KBM-7 (cell line): ENCODE measurements at places on chromosomes 2 and 18.

DNA sequence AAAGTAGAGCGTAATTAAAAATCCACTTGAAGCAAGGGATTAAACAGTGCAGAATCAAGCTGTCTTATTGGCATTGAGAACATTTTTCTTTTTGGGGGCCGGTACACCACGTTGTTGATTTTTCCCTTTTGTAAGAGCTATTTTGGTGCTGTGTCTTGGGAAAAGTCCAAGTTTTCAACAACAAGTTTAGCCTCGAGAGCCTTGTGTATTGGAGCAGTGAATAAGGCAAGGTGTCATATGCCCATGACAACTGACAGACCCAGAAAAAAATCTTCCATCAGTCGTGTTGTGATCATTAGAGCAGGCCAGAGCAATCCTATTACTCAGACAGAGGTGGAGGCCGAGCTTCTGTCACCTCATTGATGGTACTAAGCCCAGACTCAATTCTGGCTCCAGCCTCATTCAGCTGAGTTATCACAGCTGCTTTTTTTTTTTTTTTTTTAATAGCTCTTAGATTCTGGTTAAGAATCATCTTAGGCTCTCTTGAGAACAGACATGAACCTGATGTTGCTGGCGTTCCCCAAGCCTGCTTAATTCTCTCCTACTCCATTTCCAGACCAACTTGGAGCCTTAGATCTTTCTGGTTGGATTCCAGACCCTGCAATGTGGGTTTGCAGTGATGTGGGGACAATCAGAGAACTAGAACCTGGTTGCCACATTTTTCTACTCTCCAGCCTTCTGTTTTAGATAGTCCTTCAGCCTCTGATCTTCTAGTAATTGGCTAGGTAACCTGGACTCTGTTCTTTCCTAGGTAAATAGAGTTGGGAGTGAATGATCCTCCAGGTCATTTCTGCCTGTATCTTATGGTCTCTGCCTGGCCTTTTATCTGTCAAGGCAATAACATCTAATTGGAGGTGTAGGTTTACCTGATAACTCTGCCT, 43.1 kb downstream of the MOGAT1 start:
- DNase-seq = no peak

DNA sequence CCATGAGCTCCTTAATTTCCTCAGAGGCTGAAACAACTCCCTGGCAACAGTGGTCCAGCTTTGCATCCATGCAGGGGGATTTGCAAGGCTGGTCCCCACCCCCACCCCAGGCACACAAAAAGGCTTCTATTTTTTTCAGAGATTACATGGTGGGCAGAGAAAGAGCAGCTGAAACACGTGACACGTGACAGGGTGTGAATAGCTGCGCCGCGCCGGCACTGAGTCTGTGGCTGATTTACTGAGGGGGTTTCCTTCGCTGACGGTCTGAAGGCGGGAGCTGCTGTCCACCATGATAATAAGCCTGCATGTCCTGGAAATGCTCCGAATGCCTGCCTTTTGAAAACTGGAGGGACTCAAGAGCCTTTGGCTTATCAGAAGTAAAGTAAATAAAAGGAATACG, 50.7 kb upstream of the APCDD1 start:
- DNase-seq = no peak

DNA sequence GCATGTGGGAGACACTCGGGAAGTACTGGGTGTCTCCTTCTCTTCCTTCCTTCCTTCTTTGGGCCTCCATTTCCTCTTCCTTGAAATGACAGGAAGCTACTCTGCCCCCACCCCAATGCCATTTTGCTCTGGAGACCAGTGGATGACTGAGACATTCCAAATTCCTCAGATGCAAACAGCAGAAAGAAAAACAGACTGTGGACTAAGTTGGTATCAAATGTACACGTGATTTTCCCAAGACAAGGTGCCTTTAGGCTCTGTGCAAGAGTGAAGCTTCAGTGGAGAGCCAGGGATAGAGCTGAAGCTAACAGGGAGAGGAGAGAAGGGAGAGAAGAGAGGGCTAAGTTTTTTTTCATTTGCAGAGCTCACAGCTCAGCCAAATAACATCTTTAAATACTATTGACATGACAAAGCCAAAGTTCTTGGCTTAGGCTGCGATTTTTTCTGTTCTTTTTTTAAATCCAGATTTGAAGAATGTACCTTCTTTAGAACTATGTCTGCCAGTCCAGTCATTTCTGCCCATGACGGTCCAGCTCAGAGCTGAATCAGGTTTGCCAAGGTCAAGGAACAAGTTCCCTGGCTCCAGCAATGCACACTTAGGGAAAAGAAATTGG, 84.5 kb upstream of the LCLAT1 start:
- DNase-seq = no peak

DNA sequence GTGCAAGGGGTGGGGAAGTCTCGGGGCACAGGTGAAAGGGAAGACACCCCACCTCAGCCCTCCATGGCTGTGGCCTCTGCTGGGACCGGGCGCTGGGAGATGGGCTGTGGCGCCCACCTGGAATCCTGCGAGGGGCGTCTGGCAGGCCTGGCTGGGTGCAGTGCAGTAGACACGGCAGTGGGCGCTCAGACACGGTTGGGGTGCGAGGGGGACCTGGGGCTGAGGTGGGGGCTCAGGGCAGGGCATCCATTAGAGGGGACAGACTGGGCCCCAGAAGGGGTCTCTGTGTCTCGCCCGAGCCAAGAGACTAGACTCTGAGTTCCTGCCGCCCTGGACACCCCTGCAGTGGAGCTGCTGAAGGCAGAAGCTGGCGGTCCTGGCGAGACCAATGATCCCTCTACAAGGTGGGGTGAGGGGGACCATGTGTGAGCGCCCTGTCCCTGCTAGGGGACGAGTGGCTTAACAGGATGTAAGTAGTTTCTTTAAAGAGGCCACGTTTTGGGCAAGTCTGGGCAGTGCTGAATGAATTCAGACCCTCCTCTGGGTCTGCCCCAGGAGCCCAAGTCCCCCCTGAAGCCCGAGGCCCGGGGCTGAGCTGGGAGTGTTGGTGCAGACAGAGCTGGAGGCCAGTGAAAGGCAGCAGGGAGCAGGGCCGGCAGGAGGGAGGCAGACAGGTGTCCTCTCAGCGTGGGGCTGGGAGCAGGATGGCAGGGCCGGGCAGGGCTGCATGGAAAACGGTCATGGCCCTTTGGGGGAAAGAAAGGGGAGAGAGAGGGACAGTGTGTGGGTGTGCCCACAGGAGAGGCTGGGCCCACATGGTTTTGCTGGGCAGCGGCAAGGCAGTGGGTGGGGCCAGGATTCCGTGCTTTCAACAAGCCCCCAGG, 57.2 kb downstream of the HS6ST1 start:
- no peak for DNase-seq

DNA sequence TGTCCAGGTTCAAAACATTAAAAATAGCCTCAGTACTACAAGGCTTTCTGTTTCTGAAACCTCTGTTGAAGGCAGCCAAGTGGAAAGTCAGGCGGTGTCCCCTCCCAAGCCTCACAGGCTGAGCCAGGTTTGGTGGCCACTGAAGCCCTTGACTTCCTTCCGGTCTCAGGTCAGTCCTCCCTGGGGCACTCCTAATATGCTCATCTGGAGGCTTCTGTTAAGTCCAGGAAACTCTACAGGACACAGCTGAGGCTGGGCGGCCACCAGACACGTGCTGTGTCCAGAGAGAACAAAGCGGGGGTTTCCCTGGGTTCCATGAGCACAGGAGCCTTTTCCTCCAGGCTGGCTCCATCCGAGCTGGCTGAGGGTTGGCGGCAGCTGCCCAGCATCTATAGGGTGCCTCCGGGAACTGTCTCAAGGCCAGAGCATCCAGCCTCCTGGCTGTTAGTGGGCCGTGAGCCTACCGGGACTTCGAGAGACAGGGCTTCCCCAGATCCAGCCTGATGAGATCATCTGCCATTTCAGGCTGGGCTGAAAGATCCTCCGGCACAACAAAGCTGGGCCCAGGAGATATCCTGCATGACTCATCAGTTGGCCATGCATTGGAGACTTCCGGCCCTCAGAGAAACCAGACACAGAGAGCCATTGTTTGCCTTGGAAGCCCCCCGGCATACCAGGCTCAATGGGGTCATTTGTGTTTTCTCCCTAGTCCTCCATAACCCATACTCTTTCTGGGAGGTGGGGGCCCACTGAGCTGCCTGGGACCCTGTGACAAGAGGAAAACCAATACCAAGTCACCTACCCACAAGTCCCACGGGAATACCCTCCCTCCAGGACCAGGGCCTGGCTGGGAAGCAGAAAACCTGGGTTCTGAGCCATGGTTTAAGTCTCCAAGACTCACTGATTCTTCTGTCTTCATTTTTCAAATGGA, 71.7 kb downstream of the HS1BP3 start:
- DNase-seq = peak; percentile 38

- DNase-seq = no peak
These were observed 42.9 kb downstream of the MREG start for GRCh38 chr2:215970425-215970824.

DNA sequence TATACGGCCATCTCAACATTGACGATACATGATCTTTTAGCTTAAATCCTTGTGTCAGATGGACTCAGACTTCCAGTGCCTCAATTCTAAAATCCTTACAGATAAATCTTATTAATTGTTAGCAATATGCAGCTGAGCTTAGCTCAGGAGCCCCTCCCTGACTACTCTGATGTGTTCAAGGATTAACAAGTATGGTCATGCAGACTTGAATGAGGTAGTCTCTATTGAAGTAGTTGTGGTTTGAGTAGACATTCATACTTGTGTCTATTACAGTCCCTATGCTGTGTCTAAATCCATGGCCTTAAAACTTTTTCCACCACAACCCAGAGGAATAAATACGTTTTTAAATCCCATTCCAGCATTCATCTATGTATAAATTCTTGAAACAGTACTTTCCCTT, 119.5 kb downstream of the NUP35 start:
- no peak for DNase-seq

GRCh38 chr18:41992066-41992465, 37.0 kb downstream of the PIK3C3 start:
- peak; percentile 24 for DNase-seq

DNA sequence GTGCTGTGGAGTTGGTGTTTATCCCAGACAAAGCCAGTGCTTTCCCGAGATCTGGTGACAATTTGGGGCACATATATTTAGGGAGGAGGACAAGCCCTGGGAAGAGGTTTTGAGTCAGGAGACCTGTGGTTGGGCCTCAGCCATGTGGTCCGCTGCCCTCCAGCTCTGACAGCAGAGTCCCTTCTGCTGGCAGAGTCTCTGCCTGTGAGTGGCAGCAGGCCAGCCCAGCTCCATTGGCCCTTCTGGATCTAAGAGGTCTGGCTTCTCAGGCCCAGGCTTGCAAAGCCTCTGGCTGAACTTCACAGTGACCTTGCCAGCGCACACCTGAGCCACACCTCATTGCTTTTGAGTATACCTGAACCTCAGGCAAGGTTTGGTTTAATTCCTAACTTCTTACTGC, 115.3 kb downstream of the BCL2L11 start:
- DNase-seq = no peak

GRCh38 chr2:219687882-219688559, 60.6 kb downstream of the SLC4A3 start:
- DNase-seq = no peak

DNA sequence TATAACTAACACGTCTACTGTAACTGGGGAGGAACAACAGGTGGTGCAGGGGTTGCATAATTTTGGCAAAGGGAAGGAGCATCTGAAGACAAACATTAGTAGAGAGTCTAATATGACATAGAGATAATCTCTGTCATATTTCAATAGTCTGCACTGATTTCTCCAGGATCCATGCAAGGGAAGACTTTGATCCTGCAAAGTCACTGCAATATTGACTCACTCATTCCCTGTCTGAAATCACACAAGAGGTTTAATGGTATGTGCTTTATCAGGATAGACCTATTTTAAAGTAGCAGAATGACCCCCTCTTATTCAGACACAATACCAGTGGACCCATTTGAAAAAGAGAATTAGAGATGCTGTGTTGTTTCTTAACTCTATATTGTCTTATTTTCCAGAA, 98.7 kb upstream of the CAVIN2 start:
- no peak for DNase-seq

DNA sequence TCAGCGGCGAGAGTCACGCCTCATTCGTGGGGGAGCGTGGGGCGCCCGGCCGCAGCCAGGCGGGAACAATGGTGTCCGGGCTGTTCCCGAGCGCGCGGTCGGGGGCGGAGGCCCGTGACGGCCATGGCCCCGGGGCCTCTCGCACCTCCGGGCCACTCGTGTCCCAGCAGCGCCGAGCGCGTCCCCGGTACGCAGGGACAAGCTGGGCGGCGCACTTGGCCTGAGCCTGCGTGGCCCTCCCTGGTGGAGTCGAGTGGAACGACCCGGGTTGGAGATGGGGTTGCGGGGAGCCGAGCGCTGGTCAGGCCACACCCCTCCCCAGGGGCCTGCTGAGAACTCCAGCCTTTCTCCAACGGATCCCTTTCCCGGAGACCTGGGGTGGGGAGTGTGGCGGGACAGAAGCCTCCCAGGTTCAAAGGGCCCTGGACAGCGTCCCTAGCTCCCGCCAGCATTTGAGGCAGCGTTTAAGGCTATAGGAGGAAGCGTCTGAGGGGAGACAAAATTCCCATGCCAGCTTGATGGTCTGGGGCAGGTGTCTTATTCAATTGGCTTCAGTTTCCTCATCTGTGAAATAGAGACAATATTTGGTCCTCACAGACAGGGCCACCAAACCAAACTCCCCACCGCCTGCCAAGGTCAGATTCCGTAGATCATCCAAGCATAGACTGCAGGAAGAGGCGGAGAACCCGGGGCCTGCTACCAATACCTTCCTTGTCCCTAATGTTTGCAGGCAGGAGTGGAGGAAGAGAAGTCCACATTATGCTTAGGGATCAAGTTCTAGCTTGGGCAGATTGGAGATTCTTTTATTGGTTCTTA, 553 bp downstream of the CNDP2 start:
- peak; percentile 14 for DNase-seq

DNA sequence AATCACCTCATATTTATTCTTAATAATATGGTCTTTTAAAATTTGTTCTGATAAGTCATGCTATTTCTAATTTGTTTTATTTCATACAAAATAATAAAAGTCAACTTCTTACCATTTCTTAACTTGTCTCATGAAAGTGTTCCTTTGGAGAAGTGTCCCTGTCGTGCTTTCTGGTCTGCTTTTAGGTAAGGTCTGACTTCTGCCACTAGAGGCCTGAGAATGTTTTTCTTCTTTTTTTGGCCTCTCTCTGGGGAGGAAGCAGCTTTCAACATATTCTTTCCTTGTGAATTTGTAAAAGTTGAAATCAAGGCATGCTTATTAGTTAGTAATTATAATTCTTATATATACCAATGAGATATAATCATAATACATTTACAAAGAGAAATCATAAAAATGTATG, 39.4 kb downstream of the MAP2 start:
- peak; percentile 3 for DNase-seq

DNA sequence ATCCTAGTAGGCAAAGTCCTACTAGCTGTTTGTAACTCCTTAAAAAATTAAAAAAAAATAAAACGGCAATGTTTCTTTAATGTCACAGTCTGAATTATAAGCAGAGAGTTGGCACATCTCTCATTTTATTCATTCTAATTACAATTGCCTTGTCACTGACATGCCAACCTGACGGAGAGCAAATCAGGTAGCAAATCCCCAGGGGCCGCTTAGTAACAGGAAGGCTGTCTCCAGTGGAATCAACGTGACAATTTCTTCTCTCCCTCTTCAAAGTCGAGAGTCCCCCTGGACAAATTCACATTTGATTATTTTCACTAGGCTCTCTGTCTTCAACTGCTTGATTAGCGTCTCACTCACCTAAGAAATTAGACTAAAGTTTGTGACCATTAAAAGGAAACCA, 1598.9 kb upstream of the PIK3C3 start:
- no peak for DNase-seq
